ENCODE measurements at places on chromosomes 4 and X.

- DNase-seq, result no peak
Observed at GRCh38 chr4:165095291-165095690, 17.4 kb downstream of the TMEM192 start.

- DNase-seq, result no peak
Observed at GRCh38 chrX:132146456-132146855, 18.6 kb upstream of the FRMD7 start.

DNA sequence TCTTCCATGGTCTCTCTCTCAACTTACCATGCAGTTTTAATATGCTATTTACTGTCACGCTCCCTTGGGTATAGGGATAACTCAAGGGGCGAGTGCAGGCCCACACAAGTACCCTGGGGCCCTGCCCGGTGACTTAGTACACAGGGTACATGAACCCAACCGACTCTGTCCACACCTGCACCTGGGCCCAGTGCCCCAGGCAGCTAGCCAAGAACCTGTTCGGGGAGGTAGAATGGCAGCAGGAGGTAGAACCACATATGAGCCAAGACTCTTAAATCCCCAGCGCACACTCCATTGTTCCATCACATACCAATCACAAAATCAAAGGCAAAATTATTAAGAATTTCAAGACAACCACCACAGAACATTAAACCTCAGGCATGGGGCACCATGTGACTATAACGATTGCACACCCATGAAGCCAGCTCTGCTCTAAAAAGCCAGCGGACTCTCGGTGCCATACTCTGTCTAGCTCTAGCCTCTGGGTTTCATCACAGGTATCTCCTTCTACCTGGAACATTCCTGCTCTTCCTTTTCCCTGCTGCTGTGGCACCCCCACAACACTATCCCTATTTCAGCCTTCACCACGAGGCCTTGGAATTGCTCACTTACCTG is 14.6 kb downstream of the PHF8 start:
- no peak for DNase-seq

- DNase-seq, result no peak
Observed at GRCh38 chr4:182483685-182484084, 240.5 kb downstream of the TENM3 start.

DNA sequence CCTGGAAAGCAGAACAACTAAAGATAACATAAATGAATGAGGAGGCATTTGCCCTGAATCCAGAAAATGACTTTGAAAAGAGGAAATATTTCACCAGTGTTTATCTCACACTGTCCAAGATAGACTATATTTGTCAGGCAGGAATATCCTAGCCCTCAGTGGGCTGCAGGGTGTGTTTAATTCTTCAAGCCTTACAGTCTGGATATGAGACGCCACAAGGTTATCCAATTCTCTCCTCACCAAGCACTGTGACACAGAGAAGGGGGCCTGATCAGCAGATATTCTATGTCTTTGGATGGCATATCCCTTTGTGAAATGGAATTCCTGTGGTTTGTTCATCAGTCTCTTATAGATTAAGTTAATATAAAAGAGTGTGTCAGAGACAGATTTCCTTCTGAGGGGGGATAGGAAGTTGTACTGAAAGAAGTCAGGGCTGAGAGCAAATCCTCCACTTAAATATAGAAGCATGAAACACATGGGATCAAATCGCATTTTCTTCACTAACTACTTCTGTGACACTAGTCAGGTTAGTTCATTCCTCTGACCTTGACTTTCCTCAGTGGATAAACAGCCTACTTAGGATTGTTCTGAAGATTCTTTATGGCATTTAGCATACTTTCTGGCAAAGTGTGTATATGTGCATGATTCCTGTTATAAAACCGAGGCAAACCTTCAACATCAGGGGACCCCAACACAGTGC is 6.8 kb upstream of the G3BP2 start:
- no peak for DNase-seq
